ENCODE measurements at places on chromosomes 2 and 18.

DNA sequence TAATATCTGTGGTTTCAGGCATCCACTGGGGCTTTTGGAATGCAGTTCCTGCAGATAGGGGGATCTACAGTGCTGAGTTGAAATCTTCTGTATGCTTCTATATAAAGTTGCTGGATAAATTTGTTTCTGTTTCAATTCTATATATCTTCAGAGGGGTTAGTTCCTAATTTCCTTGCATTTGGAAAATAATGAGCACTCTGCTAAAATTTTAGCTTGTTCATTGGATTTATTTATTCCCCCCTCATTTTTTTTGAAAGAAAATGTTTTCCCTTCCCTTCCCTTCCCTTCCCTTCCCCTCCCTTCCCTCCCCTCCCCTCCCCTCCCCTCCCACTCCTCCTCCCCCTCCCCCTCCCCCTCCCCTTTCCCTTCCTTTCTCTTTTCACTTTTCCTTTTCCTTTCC is 212.3 kb downstream of the GPD2 start:
- no peak for DNase-seq

- DNase-seq: no peak
Observed at GRCh38 chr2:74436848-74437695, 4.7 kb downstream of the RTKN start.

- peak; percentile 76 for DNase-seq
Observed at GRCh38 chr2:95323347-95324155, 26.4 kb downstream of the KCNIP3 start.

DNA sequence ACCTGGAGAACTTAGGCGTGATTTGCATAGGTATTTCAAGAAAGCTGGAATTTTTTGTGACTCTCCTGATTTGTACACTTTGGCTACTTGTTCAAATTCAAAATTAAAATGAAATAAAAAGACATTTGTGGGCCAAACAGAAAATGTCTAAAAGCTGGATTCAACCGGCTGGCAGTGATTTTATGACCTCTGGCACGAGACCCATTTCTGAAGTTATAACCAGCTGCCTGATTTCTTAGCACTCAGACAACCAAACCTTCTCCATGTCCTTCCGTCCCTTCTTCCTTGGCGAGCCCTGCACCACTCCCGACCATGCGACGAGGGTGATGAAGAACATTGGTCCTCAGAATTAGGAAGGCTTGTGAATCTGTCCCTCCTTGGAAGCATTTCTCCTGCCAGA is 19.7 kb downstream of the PKDCC start:
- DNase-seq: no peak

GRCh38 chr2:12585784-12586183 is 131.0 kb upstream of the TRIB2 start:
- no peak for DNase-seq

DNA sequence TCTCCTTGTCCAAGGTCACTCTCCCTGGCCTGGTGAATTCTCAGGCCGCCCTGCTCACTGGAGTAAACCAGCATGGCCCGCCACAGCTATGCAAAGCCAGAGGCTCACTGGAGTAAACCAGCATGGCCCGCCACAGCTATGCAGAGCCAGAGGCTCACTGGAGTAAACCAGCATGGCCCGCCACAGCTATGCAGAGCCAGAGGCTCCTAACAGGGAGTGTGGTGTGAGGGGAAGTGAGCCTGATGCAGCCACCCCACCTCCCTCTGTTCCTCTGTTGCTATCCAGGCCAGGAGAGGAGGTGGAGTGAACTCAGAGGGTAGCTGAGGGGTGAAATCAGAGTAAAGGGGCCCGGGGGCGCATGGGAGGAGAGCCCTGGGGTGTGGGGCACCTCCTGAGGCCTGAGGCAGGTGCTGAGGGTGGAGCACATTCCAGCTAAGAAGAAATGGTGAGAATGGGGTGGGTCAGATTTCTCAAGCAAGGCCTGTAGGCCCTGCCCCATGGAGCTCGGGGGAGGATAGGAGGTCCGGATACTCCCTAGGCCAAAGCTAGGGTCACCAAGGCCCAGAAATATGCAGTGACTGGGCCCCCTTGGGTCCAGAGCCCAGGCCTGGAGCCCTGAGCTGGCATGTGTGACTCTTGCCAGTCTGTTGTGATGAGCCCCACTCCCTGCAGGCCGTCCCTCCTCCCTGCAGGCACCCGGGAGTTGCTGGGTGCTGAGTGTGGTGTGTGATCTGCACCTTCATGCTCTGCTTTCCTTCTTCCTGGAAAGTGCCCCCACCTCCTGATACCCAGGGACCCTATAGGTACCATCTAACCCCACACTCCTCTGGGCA is 1.5 kb downstream of the ATP6V1B1 start:
- no peak for DNase-seq

- no peak for DNase-seq
Observed at GRCh38 chr2:229798446-229799155, 84.2 kb upstream of the DNER start.

DNA sequence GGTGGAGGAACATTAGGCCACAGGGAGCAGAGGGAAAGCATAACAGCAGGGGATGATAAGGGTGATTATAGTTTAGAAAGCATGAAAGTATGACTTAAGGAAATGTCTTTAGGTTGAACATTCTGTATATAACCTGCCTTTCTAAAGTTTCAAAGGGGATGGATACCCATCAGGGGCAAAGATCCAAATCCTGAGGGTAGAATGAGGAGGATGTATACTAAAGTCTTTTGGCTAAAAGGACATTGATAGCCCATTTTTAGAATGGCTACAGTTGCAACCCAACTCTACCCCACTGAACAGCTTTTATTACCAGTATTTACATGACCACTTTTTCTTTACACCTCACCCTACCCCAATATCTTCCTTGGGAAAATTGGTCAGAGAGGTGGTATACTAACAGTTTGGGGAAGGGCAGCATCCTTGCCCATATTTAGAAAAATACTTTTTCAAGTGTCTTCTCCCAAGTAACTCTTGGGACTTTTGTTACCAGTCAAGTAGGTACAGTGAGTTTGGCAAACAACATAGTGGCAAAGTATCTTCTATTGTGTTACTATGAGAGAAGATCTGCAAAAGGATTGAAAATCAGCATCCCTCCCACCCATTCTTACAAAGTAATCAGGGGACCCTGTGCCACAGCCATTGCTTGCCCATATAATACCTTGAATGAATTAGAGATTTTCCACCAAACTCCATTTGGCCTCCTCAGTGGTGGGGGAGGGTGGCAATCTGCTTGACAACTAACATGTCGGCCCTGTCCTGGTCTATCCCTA is 8.3 kb downstream of the MAT2A start:
- DNase-seq: no peak

GRCh38 chr2:65053199-65053598 is 3.0 kb upstream of the CEP68 start:
- no peak for DNase-seq

GRCh38 chr18:71913641-71914040 is 630.5 kb downstream of the CBLN2 start:
- no peak for DNase-seq

- peak; percentile 22 for DNase-seq
Observed at GRCh38 chr2:216034065-216034464, 20.7 kb upstream of the MREG start.

- DNase-seq: no peak
Observed at GRCh38 chr2:212974692-212975091, 176.7 kb downstream of the IKZF2 start.

DNA sequence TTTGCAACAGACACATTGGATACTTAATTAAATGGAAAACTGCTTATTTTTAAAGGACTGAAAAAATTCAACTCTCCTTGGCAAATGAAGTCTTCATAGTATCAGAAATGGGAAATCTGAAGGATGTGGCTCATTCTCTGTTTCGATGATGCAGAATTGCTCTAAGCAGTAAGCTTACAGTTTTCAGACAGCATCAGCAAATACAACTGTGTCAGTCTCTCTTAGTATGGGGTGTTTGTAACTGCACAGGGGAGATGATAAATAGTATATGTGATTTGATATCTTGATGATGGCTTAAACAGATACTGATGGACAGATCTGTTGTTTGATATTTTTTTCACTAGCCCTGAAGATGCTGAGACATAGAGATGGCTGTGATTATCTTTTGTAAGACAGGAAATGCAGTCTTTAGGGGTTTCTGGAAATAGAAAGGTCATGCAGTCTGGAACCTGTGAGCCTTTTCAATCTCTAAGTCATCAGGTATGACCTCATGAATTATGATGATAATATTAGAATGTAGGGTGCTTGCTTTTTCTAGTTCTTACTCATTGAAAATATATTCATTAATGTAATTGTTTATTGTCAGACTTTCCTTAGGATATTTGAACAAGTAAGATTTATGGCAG is 84.2 kb downstream of the SLC4A10 start:
- DNase-seq: peak; percentile 60

DNA sequence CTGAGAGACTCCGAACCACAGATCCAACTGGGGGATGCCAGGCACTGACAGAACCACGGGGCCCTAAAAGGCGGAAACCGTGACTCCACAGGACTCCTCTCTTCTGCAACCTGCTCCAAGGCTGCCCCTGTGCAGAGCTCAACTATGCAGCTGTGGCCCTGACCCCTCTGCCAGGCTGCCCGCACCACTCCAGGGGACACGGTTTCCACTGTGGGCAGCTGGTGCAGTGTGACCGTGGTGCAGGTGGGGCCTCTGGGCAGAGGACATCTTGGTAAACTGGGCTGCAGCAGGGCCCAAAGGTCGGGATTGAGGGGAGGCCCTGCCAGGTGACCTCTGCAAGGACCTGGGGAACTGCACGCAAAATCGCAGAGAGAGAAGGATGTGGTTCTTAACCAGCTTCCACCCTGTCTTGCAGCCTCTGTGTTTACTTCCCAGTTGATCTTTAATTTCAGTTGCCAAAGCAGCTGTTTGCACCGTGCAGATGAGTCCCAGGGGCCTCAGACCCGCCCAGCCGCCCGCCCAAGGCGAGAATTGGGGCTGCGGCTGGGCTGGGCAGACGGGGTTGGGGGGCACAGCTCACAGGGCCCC is 104.6 kb upstream of the CTDP1 start:
- DNase-seq: no peak

GRCh38 chr2:68403199-68403644 is 38.1 kb downstream of the PLEK start:
- DNase-seq: no peak

DNA sequence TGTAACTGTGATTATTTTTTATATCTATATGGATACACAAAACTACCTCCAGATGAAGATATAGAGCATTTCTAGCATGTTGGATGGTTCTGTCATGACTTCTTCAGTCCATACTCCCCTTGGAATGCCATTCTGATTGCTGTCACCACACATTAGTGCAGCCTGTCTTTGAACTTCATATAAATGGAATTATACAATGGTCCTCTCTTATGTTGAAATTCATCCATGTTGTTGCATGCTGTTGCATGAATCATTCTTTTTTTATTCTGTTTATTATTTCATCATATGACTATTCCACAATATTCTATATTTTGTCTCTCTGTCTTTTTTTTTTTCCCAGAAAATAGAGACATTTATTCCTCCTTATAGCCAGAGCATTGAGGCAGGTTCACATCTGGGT is 74.1 kb downstream of the OSBPL6 start:
- DNase-seq: no peak

- no peak for DNase-seq
Observed at GRCh38 chr2:37447446-37447845, 103.0 kb downstream of the QPCT start.

- DNase-seq: peak; percentile 8
Observed at GRCh38 chr18:10442551-10442971, 11.9 kb upstream of the APCDD1 start.

DNA sequence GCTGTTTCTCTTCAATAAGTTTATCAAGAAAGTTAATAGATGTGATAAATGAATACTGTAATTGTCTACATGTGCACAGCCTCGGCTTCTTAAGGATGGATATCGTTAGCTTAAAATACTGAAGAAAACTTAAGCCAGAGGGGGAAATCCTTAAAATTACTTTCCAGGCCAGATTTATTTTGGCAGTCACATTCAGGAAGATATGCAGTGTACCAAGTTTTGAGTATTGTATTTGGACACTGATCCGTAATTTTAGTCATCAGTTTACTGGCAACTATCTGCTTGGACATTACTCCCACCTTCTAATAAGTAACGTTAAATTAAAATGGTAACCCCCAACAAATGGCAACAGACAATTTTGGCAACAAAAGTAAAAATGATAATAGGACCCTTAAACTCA is 770.0 kb upstream of the ZEB2 start:
- no peak for DNase-seq

- DNase-seq: peak; percentile 29
Observed at GRCh38 chr2:235171550-235172031, 219.8 kb downstream of the SH3BP4 start.

- DNase-seq: no peak
Observed at GRCh38 chr2:194618432-194618831, 1038.6 kb upstream of the SLC39A10 start.

GRCh38 chr2:168560817-168561499 is 104.9 kb downstream of the CERS6 start:
- DNase-seq: no peak

DNA sequence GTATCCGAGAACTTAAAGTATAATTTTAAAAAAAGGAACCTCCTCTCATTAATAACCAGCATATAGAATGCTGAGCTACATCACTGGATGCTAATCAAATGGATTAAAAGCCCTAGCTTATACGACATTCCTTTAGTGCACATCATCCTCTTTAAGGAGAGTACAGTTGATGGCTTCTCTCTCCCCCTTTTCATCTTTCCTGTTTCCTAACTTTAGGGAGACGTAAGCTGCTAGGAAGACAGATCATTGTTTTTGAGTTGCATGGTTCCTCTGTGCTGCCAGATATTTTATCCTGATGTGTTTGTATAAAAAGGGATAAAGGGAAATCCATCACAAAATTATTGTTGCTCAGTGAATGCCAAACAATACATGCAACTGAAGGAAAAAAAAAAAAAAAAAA is 94.2 kb downstream of the SLC8A1 start:
- no peak for DNase-seq

DNA sequence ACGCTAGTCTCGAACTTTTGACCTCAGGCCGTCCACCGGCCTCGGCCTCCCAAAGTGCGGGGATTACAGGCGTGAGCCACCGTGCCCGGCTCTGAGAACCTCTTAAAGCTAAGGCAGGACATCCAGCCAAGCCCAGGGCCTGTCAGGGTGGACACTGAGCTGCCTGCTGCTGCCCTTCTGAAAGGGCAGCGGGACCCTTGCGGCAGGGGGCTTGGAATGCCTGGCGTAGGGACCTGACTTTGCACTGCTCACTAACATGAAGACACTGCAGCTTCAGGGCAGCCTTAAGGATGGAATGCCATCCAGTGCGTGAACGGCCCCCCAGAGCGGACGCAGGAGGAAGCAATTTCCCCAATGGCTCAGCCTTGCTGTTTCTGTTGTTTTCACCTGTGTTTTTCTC is 9.0 kb downstream of the CYS1 start:
- no peak for DNase-seq

- no peak for DNase-seq
Observed at GRCh38 chr2:47535996-47536395, 133.0 kb downstream of the MSH2 start.

GRCh38 chr2:74778381-74779264 is 55.3 kb upstream of the HK2 start:
- DNase-seq: peak; percentile 89

All from NCI-H146 (cell line).